ENCODE measurements at places on chromosomes 1 and 21.
A peak's percentile ranks its signal among the peaks of the same experiment; 100 is the strongest.

GRCh38 chr1:8017495-8018197, 8.5 kb downstream of the ERRFI1 start:
- no peak for DNase-seq

GRCh38 chr1:145716641-145717345, 2.5 kb upstream of the CD160 start:
- no peak for DNase-seq

DNA sequence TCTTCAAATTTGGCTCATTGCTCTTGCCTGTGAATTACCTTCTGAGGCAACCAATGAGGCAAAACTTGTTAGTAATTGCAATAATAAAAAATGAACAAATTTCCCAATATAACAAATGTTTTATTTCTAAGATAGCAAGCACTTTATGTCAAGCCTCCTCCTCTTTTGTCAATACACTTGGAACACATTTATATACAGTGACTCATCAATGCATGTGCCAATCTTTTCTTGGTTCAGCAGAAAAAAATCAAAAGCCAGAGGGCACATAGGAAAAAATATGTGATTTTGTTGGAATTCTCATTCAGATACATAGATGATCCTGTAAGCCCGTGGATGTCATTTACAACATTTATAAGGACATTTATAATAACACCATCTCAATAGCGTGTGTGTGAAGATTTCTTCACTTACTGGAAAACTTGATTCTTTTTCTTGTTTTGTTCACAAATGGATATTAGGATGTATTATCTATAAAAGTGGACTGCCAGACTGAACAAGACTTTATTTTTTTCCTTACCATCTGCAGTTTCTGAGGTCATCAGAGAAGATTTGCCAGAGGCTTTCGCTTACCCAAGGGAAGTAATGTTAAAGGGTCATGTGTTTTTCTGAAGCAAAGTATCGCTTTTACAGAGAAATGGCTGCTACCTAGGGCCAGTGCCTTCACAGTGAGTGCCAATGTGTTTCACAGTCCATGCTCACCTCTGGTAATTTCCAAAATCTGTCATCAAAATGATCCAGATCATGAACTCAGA, 645.7 kb upstream of the PTBP2 start:
- DNase-seq = no peak

DNA sequence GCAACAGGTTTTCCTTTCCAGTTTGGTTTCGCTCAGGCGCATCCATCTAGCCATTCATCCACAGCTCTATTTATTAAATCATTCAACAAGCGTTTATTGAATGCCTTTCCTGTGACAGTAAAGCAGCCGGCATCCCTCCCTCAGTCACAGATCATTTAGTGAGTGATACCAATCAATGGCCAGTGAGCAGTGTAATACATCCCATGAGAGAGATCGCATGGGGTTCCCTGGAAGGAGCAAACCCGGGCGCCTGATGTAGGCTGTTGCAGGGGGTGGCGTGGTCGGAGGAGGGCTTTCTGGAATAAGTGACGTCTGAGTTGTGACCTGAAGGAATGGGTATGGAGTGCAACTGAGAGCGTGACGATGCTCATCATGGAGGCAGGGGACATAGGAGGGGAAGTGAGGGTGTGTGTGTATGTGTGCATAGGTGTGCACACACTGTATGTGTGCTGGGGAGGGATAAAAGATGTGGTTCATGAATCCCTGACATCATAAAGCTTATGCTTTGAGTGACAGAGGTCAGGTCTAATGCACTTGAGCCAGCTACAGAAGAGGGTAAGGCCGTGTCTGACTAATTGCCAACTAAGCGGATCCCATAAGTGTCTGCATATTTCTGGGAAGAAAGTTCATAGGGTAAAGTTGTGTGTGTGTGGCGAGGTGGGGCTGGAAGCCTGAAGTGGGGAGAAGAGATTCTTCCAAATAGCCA, 6.6 kb downstream of the FCMR start:
- DNase-seq = no peak

DNA sequence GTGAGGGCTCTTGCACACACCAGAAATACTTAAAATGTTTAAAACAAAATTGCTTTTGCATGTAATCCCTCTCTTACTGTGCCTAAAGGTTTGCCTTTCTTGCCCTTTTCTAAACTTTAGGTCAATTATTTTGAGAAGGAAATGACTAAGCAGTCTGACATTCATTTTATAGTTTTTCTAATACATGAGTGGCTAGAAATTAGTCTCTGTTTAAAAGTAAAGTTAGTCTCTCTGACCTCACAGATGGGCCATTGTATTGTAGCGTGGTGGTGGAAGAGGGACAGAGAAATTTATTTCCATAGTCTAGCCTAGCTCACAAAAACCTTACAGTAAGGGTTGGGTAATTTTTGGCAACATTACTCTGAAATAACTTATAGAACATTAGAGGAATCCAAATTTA, 3.6 kb upstream of the COL11A1 start:
- DNase-seq = no peak

DNA sequence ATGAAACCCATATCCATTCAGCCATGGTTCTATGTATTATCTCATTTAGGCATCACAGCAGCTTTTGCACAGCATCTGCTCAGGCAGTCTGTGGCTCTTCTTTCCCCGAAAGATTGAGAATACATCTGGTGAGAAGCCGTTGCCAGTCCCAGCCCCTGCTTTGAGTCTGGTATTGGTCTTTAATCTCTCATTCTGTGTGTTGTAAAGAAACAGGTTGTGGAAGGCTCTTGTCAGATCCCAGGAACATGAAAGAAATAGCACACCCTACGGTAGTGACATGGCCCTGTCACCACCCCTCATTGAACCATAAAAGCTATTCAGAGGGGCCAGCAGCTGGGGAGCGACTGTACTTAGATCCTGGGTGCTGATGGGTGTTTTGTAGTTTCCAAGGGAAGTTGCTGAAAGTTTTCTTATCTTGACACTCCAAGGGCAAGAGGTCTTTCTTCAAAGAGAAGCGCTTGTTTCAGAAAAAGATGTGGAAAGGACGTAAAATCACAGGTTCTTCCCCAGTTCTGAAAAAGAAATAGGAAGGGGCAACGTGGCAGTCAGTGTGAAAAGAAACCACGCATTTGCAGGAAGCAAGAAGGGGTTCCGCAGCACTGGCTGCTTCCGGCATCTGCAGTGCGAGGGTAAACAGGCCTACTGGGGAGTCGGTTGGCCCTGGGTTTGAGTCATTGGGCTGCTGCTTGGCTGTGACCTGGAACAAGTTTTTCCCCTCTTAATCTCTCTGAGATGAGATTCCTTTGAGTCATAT, 145.0 kb downstream of the DHRS3 start:
- peak; percentile 69 for DNase-seq

DNA sequence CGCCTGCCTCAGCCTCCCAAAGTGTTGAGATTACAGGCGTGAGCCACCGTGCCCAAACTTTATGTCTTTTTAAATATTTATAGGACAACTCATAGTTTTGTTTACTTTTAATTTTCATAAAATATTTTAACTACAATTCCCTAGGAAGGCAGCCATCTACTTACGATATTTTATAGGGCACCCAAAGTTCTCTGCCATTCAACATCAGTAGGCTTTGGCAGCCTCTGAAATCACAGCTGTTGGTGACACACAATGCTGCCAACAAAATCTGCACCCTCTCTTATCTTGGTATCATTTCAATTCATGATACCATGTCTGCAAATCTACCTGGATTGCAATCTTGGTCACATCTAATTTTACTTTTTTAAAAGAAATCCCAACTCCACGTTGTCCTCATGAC, 27.1 kb upstream of the ERO1B start:
- DNase-seq = no peak

GRCh38 chr1:7552402-7552801, 218.7 kb upstream of the VAMP3 start:
- no peak for DNase-seq

DNA sequence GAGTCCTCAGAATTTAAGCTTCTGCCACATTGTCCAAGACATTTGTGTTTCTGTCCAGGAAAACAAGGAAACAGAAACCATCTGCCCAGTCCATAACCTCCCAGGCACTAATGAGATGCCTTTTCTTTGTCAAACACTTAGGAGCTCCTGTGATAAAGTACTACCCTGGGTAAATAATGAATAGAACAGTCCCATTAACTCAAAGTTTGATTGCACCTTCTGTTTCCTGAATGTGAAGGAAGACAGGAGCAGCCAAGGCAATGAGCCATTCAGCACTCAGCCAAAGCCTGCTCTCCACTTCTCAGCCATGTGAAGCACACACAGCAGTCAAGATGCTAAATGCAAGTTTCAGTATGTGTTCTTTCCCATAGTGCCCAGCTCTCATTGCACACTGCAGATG, 199.8 kb downstream of the SEC16B start:
- no peak for DNase-seq

- DNase-seq = no peak
Measured at GRCh38 chr1:114341299-114341698, 169.7 kb downstream of the TRIM33 start.

GRCh38 chr1:115456441-115456961, 118.5 kb upstream of the NGF start:
- no peak for DNase-seq

- no peak for DNase-seq
Measured at GRCh38 chr1:163656095-163656759, 334.5 kb downstream of the NUF2 start.

DNA sequence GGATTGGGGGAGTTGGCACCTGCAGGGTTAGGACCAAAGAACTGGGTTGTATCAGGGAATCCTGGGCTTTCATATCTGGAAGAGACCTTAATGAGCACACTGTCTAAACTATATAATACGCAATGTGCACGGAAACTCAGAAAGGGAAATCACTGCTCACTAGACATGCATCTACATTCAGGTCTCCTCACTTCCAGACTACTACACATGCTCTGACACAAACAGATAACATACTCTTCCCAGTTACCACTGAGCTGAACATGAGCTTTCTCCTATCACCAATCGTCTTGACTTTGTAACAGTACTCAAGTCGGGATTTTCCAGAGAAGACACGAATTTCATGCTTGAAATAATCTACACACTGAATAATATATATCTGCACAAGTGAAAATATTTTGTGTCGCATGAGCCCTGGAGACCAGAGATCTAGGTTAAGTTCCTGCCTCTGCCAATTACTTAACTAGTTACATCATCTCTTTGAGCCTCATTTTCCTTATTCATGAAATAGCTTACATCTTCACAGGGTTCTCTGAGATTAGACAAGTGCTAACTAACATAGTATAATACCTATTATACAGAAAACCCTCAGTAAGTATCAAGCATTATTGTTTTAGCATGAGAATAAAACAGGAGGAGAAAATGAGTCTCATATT, 101.1 kb downstream of the JAK1 start:
- no peak for DNase-seq

DNA sequence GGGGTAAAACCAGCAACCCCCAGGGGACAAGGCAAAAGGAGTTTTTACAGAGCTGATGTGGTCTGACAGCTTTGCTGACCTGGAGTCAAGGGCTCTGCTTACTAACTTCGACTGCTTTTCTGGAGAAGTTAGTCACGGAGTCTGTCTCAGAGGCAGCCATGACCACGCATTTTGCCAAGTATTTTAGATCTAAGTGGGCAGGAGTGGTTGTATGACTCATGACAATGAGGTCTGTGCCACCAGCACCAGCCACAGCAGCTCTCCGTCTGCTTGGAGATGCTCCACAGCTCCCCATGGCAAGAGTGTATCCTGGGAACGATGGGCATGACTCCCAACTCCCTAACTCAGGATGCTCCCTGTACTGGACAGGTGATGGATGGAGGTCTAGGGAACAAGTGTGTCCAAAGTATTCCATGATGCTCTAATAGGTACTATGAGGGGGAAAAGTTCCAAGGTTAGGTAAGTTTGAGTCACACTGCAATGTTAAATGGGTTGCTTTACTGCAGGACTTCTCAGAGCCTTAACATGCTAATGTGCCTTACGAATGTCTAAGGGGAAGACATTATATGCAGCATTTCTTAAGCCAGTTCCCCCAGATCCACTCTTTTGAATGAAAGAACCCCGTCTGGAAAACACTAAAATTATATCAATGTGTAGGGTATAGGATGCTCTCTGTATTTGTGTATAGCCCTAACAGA, 359.0 kb downstream of the HHAT start:
- DNase-seq = no peak

DNA sequence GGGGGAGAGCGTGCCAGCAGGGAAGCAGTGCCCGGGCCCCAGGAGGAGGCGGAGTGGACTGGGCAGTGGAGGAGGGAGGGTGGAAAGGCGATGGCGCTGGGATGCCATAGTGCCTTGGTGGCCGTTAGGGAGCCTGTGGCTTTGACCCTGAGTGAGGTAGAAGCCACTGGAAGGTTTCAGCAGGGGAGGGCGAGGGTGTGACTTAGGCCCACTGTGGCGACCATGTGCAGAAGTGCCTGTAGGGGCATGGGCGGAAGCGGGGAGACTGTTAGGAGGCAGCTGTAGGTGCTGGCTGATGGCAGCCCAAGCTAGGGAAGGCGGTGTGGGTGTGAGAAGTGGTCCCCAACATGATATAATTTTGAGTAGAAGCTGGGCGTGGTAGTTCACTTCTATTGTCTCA, 28.2 kb downstream of the LHX4 start:
- DNase-seq = no peak

GRCh38 chr1:94892604-94893254, 34.2 kb downstream of the CNN3 start:
- no peak for DNase-seq

DNA sequence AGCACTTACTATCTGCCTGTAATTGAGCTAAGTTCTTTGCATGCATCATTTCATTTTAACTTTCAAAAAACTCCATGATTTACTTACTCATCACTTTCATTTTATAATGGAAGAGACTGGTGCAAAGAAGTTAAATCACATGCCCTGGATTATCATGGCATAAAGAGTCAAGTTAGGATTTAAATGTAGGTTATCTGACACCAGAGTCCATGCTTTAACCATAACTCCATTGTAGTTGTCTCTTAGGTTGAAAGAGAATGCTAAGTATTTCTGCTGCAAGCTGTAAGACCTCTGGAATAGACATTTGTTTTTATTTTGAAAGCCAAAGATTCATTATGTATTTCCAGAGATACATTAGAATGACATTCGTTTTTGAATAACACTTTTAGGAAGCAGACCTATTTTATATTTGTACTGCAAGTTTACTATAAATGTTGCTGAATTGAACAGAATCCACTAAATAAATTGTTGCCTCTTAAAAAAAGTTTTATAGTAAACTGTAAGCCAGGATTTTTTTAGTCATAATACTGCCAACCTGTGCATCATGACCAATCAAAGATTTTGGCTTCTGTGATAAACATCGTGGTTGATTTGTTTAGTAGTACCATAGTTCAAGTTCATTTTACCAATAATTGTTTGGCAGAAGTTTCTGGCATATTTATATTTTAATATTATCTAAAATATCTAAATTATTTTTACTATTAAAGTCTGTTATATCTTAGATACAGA, 26.1 kb downstream of the CFH start:
- DNase-seq = no peak
